ENCODE measurements at places on chromosomes 2 and 18.

GRCh38 chr2:72361521-72361920 is 213.9 kb upstream of the CYP26B1 start:
- DNase-seq: no peak

DNA sequence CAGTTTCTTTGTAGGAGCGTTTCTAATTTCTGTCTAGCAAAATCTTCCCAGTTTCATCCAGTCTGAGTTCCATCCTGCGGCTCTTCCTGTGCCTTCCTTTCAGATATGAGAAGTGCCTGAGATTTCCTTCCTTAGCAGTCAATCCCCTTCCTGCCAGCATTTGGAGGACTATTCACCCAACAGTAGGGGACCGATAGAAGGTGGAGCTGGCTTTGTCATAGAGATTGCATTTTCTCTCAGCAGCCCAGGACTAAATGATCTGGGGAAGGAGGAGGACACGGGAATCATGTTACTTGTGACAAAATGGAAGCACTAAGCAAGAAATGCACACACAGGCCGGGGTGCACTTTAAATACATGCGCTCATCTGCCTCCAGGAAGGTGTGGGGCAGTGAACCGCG is 5.6 kb upstream of the SMIM21 start:
- DNase-seq: no peak

GRCh38 chr18:30675072-30675471 is 367.5 kb downstream of the DSC3 start:
- DNase-seq: no peak

GRCh38 chr2:157348291-157348921 is 22.8 kb upstream of the ERMN start:
- no peak for DNase-seq

GRCh38 chr2:33084433-33084832 is 137.7 kb downstream of the LTBP1 start:
- no peak for DNase-seq

DNA sequence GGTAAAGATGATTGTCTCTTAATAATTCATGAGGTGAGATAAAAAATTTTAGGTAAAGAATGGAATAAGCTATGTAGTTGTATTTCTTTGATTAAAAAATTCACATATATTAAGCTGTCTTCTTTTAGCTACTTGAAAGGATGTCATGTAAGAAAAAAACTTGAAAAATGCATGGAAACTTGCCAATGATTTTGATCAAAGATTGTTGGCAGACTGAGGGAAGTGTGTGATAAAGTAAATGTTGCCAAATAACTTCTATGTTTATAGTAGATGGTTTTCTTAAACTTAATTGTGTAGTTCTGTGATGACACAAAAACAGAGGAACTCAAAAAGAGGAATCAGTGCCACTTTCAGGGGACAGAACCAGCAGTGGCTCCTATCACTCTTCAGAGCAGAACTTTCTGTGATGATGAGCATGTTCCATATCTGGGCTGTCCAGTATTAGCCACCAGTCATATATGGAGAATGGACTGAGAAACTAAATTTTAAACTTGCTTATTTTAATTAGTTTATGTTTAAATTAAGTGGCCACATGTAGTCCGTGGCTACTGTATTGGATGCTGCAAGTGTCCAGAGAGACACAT is 51.9 kb upstream of the SLC38A11 start:
- no peak for DNase-seq

- no peak for DNase-seq
Measured at GRCh38 chr18:4224031-4224704, 230.9 kb downstream of the DLGAP1 start.

- no peak for DNase-seq
Measured at GRCh38 chr18:40250236-40250635, 1704.8 kb upstream of the PIK3C3 start.

GRCh38 chr2:96340493-96341414 is 5.2 kb downstream of the NCAPH start:
- no peak for DNase-seq

DNA sequence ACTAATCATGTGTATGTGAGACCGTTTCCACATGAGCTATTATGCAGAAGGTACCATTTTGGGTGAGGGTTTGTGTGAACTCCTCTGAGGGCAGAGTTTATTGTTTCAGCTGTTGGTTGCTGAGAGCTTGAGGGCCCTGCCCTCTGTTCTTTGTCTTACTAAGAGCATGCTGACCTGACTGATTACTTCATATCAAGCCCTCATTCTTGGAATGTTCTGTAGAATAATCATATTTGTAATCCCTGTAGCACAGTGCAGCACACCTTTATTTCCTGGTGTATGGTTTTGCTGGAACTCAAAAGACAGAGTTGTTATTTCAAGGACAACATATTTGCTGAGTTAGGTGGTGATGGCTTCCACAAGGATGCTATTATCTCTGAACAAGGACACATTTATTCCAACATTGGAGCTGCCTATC is 118.5 kb downstream of the GALNT3 start:
- DNase-seq: no peak

DNA sequence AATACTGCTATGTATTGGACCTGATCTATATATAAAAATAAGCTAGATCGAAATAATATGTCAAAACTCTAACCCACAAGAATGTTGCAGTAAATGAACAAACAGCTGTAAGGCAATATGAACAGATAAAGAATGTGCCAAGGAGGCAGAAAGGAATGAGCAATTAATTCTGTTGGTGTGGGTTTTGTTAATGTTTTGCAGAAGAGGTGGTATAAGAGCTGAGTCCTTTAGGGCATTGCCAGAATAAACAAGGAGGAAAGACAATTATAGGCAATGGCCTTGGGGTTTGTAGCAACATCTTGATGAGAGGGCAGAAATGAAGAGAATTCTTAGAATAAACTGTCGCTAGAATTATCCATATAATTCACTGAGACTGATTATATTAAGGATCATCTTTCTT is 240.9 kb upstream of the GULP1 start:
- DNase-seq: no peak

DNA sequence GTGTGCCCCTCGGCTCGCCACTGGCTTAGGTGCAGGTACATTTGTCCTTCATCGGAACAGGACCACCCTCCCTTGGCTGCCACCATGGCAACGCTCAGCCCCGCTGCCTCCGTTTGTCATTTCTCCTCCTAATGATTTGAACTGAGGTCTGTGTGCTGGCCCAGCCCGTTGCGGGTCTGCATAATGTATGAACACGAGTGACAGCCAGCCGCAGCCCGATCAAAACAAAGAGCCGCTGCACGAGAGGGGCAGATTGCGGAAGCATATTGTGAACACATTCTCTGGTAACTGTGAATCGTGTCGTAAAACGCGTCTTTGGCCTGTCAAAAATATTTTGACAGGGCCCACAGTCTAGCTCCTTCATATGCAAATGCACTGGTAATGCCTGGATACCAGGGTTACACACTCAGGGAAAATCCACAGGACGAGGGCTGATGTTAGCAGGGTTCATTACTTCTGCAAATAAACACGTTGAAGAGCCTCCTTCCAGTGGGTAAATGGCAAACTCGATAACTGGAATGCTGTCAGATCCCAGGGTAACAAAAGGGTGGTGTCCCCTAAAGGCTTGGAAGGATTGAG is 137.0 kb downstream of the AGAP1 start:
- DNase-seq: no peak

GRCh38 chr2:21819454-21819853 is 695.7 kb downstream of the TDRD15 start:
- DNase-seq: no peak

GRCh38 chr2:153214337-153214736 is 264.2 kb downstream of the RPRM start:
- no peak for DNase-seq

DNA sequence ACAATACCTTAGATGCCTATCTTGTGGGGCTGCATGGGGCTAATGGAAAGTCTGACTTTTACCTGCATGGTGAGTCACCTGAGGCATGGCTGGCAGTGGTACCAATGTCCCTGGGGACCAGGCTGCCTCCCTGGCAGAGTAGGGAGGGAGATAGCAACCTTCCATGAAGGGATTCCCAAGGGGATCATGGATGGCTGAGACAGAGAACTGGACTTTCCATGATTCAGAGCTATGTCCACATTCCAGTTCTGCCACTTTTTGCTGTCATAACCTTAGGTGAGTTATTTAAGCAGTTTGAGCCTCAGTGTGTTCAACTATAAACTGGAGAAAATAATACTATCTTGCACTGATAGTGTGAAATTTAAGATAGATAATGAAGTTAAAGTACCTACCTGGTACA is 178.6 kb downstream of the SETBP1 start:
- DNase-seq: no peak

- DNase-seq: no peak
Measured at GRCh38 chr2:217160103-217160743, 300.4 kb upstream of the TNP1 start.

- DNase-seq: no peak
Measured at GRCh38 chr2:43319541-43319940, 93.1 kb upstream of the ZFP36L2 start.

DNA sequence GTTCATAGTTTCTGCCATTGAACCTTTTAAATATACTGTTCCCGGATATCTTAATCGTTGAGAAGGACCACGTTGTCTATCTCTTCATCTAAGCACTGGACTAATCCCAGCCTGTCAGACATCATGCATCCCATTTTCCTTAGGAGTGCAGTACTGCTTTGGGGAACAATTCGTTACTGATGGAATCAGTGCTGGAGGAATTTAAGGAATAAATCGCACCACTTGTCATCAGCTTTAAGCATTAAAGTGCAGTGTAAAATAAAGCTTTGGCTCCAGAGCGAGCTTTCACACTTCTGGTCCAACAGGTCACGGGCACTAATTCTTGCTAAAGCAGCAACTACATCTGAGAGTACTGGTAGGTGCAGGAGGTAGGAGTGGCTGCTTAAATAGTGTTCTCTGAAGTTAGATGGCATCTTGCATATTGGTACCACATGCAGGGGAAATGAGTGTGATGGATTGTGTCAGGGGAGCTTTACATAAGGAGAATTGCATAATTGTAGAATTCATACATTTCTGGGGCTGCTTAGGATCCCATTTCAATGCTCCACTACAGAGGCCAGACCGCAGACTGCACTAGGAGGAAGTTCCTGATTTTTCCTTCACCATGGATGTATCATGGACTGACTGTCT is 105.7 kb upstream of the RASGRP3 start:
- no peak for DNase-seq

DNA sequence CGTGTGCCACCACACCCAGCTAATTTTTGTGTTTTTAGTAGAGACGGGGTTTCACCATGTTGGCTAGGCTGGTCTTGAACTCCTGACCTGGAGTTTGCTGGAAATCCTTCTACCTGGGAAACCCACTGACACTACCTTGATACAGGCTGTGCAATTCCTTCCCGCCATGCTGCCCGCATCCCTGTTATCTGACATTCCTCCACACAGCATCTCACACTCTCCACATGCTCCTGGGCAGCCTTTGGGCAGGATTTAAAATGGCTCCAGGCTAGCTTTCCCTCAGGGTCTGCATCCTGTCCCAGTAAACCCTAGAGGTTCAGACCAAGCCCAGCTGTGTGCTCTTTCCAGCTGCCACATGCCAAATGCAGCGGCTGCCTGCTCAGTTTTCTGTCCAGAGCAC is 319.5 kb upstream of the CXCR4 start:
- no peak for DNase-seq

- DNase-seq: no peak
Measured at GRCh38 chr2:217830807-217831206, 172.0 kb downstream of the TNS1 start.

GRCh38 chr2:222261504-222261903 is 37.3 kb downstream of the PAX3 start:
- DNase-seq: no peak

- no peak for DNase-seq
Measured at GRCh38 chr18:2518473-2518872, 52.8 kb downstream of the METTL4 start.

- no peak for DNase-seq
Measured at GRCh38 chr2:7736646-7737305, 819.6 kb downstream of the RNF144A start.

DNA sequence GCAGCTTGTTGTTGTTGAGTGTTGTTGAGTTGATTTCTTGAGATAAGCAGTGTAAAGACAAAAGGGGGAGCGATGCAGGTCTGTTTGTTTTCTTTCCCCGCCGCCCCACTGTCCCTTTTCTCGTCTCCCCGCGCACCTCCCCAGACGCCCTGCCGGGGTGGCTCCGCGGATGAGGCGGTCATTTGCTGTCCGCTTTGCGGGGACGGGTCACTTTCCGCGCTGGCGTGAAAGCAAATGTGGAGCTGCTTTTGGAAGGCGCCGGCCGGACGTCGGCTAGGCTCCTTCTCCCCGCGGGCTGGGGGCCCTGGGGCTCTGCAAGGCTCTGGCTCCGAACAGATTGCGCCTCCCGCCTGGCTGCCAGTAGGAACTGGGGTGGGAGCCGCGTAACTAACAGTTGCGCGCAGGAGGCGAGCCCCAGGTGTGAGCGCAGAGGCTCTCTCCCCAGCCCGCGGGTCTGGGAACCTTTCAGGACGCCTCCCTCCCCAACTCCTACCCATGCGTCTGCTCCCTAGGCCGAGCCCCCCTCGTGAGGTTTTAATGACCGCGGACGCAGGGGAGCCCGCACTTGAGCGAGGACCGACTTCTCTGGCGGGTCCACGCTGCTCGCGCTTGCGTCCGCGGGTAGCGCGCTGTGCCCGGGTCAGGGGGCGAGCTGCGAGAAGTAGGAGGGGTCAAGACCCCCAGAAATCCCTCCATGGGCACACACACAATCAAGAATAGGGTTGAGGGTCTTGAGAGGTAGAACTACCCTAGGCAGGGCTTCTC is 146.6 kb downstream of the MEIS1 start:
- DNase-seq: no peak

- DNase-seq: no peak
Measured at GRCh38 chr18:38690626-38691025, 1125.0 kb upstream of the CELF4 start.

DNA sequence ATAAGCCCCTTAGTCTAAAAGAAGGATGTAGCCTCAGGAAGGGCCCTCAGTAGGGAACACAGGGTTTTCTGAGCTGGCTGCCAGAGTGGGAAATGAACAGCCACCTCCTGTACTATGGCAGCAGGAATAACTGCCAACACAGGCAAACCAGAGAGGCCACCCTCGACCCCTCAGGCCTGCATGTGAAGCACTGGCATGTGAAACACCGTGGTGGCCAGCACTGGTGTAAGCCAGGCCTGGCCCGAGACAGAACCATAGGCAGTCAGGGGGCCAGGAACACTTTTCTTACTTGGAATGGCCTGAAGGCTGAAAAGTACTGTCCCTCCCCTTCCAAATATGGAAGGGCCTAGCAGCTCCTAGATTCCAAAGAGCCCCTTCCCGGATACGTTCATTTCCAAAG is 28.2 kb downstream of the SFXN5 start:
- no peak for DNase-seq
